Dermis microvascular lymphatic vessel endothelial cell (primary cell): ENCODE measurements at places on chromosomes 13 and 19.

DNA sequence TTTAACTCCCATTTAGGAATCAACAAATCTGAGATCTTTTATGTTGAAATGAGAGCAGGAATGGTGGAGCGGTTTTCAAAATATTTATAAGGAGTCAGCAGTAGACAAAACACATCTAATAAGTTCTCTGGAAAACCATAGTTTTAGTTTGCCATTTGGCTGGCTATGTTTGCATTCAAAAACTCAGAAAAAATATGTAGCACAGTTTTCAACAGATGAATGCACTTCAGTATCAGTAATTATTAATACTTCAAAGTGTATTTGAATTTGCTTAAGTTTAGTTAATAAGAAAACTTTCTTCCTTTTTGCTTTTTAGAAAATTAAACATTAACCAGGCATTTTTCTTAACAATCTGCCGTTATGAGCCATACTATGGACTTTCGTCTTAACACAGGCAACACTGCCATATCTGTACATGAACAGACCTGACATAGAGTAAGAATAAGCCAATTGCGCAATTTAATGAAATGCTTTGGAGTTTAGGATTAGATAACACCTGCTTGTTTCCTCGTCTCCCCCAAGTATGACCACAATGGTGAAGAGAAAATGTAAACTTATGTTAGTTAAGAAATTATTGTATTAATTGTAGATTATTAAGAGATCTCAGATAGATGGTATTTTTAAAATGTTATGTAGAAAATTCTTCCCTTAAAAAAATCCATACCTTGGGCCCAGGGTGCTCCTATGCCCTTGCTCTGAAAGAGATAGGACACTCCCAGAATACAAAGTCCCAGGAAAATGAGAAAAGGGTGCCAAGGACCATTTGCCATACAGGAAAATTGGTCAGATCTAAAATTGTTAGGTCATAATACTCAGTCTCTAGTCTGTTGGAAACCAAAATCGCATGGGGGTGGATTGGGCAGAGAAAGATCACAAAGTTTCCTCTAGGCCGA, 552.3 kb upstream of the ARGLU1 start:
- DNase-seq, result no peak

- no peak for DNase-seq
Measured at GRCh38 chr13:83151308-83151660, 731.0 kb downstream of the SLITRK1 start.

GRCh38 chr19:18021121-18021755, 13.3 kb downstream of the ARRDC2 start:
- peak; percentile 99 for DNase-seq

DNA sequence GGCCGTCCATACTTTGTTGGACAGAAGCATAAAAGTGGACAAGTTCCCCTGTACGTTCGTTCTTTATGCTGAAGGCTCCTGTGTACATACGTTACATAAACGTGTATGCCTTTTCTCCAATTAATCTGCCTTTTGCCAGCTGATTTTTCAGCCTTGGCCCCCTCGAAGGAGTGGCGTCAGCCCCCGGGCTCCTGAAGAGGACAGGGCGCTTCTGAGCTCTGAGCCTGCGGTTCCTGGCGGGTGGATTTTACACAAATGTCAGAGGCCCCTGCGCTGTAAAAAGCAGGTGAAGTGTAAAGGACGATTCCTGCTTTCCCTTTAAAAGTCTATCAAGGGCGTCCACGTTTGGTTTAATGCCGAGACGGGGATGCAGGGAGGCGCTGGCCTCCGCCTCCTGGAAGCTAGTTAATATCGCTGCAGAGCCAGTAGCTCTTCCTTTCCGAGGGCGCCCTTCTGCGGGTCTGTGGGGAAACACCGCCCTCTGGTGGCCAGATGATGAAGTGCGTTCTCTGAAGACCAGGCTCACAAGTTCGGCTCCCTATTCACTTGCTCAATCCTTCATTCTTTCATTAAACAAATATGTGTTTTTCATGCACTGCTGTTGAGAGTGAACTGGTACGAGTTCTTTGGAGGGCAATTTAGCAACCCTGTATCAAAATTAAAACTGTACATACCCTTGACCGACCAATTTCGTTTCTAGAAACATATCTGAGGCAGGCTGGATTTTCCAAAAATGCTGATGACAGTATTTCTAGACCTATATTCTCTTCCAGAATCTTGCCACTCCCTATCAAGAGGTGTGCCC, 62.0 kb downstream of the GPR12 start:
- peak; percentile 82 for DNase-seq

GRCh38 chr13:43879755-43880181, at the start of gene LACC1:
TSS of gene LACC1 (plus strand) at chr13:43879904. CDS start at chr13:43880986, 1,082 bp downstream.
- no peak for DNase-seq

- DNase-seq, result no peak
Measured at GRCh38 chr13:63370101-63370500, 1954.5 kb upstream of the PCDH20 start.

GRCh38 chr19:35216833-35217648, 11.5 kb downstream of the FAM187B start:
- DNase-seq, result peak; percentile 34

DNA sequence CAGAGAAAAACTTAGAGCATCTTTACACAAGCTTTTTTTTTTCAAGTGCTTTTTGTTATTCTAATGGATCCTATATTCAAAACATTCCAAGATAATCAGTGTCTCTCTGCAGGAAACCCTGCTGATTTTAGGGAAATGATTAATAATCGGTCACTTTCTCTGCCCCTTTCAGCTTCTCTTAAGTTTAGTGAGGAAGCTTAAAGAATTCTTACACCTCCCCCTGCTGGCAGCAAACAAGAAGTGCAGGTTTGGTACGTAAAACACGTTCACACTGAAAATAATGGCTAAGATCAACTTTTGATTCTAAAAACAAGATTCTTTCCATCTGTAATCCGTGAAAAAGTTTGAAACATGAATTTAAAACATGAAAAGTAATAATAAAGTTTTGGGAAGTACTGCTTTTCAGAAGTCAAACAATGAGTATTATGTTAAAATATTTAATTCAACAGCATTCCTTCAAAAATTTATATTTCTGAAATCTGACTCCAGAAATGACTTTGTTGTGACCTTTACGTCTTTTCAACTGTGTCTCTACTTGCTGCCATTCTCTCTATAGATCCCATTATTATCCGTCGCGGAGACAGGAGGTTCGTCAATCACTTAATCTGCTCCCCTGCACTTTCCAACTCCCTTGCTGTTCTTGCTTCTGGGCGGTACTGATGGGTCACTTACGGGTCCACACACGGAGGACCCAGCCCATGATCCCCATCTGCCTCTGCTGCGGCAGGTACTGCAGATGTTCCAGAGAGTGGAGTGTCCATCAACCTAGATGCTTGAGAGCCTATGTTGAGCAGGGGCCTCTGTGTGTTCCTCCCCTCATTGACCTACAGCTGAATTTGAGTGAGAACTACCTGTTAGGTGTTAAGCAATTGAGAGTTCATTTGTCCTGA, 203.1 kb upstream of the EDNRB start:
- DNase-seq, result peak; percentile 78

DNA sequence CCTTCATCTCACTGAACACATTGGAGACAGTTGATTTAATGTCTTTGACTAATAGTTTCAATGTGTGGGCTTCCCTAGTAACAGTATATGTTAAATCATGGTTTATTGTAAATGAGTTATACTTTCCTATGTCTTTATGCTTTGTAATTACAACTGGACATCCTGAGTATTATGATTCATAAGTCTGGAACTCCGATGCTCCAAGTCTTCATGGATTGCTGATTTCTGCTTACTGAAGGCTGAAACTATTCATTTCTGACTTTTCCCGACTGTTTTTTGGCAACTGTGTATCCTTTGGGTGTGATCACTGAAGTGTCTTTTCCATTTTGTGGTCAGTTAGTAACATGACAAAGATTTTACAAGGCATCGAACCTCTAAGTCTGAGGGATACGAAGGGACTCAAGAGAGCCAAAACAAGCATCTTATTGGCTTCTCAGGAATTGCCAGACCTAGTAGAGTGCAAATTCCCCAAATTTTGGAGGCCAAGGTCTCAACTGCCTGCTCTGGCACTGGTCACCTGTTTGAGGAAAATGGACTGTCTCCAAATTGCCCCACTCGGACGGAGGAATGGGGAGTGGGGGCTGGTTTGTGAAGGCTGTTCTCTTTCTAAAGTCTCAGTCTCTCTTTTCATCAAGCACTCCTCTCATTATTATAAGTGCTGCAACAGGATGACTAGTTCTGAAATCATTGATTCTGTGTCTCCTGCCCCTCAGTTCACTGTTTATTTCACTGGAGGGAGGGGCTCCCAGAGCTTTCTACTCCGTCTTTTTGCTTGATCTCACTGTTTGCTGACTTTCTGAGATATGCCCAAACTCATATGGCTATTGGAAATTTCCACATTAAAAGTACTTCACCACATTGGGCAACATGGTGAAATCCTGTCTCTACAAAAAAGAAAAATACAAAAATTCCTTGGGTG, 20.2 kb upstream of the CD70 start:
- peak; percentile 18 for DNase-seq

GRCh38 chr19:15641901-15642491, 1.3 kb downstream of the CYP4F3 start:
- no peak for DNase-seq

GRCh38 chr13:99227909-99228688, 27.4 kb downstream of the UBAC2 start:
- no peak for DNase-seq

DNA sequence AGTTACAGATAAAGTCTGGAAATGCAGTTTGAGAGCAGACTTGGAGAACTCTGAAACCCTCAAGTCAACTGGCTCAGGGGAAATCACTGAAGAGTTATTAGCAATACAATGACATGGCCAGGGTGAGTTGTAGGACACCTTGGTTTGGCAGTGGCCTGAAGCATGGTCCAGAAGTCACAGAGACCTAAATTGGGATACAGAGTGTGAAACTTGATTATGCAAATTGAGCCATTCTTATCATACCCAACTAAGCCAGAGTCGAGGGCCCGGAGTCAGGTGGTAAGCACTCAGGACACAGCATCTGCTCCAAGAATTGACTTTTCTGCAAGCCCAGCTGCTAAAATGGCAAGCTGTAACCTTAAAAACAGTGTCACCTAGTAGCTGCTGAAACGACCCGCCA, 224.5 kb downstream of the DCLK1 start:
- DNase-seq, result no peak

GRCh38 chr13:94556621-94557020, 39.3 kb downstream of the TGDS start:
- DNase-seq, result peak; percentile 7

DNA sequence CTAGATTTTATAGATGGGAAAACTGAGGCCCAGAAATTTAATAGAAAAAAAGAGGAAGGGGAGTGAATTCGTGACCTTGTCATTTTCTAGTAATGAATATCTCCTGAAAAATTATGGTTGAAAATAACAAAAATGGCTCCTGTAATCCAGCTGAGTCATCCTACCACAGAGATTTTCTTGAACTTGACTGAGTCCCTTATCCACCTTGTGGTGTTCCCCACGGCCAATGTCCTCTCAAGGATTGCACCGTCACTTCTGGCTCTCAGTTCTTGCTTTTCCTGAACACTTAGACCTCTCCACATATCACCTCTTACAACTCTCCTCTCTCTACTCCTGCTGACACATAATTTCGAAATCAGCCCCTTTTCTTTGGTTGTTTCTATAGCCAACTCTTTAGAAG, 1.2 kb upstream of the KATNAL1 start:
- no peak for DNase-seq

DNA sequence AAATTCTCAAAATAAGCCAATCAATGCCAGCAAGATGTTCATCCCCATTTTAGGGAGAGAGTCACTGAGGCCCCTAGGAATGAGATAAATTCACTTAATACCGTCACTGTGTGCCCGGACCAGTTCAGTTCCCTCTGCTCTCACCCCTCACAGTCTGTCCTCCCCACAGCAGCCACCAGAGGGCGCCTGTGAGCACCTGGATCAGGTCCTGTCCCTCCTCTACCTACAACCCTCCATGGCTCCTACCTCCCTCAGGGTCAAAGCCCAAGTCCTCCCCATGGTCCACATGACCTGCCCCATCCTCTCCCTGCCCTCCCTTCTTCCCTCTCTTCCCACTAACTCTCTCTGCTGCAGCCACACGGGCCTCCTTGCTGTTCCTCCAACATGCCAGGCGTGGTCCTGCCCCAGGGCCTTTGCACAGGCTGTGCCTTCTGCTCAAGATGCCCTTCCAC, 42.0 kb upstream of the NFIC start:
- DNase-seq, result no peak

DNA sequence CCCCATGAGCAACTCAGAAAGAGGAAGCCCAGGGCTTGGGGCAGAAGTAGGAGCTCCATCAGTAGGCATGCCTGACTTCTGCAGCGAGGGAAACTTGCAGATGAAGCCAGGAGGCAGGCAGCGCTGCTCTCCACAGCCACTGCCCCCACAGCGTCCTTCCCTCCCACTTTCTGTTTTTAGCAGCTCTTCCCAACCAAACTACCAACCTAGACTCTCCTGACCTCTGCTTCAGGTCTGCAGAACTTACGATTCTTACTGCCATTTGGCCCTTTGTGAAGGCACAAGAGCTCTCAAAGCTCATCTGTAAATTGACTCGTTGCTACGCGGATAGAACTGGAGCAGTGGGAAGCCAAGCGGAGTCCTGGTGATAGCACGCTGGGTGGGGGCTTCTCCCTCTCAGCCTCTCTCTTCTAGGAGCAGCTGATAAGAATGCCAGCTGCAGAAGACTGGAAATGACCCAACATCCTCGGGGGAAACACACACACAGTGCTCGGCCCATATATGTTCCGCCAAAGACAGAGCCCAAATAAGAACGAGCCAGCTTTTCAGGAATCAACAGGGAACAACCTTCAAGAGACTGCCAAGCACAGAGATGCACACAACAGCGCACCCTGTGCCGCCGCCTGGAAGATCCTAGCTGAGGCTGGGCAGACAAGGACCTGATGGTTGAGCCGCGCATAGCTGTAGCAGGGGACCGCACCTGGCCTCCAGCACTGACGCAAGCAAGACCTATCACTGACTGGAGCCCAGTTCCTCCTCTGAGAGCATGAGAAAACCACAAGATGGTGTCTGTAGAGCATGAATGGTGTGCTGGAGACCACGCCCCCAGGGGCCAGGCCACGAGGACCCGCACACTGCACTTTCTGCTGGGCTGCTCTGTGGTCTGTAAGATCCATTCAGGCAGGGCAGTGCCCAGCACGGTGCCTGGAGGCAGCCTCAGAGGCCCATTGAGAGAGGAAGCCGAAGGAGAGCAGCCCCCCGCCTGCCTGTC, 15.9 kb upstream of the SLC35E1 start:
- peak; percentile 45 for DNase-seq

DNA sequence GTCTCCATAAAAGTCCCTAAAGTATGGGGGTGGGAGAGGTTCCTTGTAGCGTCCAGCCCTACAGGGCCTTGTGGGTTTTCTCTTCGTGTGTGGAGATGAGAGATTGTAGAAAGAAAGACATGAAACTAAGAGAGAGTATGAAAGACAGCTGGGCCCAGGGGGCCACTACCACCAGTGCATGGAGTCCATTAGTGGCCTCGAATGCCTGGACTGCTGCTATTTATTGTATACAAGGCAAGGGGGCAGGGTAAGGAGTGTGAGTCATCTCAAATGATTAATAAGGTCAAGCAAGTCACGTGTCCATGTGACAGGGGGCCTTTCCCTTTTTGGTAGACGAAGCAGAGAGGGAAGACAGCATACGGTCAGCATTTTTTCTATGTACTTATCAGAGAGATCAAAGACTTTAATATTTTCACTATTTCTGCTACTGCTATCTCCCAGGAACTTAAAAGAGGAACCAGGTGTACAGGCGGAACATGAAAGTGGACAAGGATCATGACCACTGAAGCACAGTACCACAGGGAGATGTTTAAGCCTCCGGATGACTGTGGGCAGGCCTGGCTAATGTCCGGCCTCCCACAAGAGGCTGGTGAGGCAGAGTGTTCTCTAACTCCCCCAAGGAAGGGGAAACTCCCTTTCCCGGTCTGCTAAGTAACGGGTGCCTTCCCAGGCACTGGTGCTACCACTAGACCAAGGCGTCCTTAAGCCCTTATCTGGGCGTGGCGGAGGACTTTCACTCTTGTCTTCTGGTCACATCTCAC, 25.5 kb downstream of the FGF21 start:
- peak; percentile 48 for DNase-seq
